GM04503 (cell line): ENCODE measurements at places on chromosomes 12 and 14.

- no peak for DNase-seq
Observed at GRCh38 chr12:107105410-107105703, 12.0 kb upstream of the CRY1 start.

- no peak for DNase-seq
Observed at GRCh38 chr14:79587875-79588274, 623.4 kb downstream of the DIO2 start.

- no peak for DNase-seq
Observed at GRCh38 chr12:48005001-48005749, 899 bp upstream of the COL2A1 start.

- DNase-seq = no peak
Observed at GRCh38 chr14:74841230-74842207, 34.4 kb downstream of the PROX2 start.

- no peak for DNase-seq
Observed at GRCh38 chr12:89760783-89761182, 52.1 kb upstream of the ATP2B1 start.

DNA sequence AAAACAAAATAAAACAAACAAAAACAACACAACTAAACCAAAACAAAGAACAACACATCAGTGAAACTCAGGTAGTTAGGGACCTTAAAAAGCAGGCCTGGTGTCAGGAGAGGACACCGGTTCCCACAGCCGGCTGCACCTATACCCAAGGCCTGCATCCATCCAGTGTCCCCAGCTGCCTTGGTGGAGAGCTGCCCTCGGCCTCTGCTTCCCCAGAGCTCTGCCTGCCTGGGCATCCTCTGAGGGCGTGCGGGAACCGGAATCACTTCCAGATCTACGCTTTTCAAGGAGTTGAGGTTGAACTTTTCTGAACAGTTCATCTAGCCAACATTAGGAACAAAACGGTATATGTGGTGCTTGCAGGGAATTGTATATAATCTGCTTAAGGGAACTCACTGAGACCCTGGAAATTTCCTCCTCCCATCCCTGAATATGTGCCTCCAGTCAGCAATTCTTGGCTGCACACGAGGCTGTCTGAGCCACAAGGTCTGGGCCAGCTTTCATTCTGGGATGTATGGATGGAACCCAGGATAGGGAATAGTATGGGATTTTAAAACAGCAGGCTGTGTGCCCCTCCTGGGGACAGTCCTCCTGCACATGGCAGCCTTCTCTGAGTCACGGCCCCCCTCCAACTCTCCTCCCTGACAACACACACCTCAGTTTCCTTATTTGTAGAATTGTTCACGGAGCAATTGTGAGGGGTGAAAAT lies 319.0 kb upstream of the RTL1 start:
- no peak for DNase-seq

GRCh38 chr14:85583380-85583779 lies 53.4 kb downstream of the FLRT2 start:
- no peak for DNase-seq

- peak; percentile 96 for DNase-seq
Observed at GRCh38 chr12:105257321-105257728, 21.4 kb upstream of the APPL2 start.

DNA sequence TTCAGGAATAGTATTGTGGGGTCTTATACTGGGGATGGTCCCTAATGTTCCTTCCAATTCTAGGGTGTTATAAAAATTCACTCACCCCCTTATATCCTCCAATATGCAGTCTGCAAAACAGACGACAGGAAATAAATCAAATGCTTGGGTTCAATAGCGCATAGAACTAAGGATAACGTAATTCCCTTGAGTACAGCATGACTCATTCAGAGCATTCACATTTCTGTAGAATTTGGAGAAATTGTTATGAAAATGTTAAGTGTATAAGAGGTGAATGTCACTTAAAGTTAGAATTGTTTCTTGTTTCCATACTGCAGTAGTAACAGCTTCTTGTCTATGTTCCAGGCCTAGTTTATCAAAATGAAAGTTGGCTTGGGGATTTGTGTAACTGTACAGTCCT lies 271.4 kb downstream of the RPS29 start:
- no peak for DNase-seq

- DNase-seq = no peak
Observed at GRCh38 chr12:92786045-92786444, 83.3 kb downstream of the PLEKHG7 start.

- no peak for DNase-seq
Observed at GRCh38 chr12:23810329-23810902, 139.1 kb downstream of the SOX5 start.

- DNase-seq = no peak
Observed at GRCh38 chr12:55065535-55065934, 45.8 kb downstream of the NEUROD4 start.

DNA sequence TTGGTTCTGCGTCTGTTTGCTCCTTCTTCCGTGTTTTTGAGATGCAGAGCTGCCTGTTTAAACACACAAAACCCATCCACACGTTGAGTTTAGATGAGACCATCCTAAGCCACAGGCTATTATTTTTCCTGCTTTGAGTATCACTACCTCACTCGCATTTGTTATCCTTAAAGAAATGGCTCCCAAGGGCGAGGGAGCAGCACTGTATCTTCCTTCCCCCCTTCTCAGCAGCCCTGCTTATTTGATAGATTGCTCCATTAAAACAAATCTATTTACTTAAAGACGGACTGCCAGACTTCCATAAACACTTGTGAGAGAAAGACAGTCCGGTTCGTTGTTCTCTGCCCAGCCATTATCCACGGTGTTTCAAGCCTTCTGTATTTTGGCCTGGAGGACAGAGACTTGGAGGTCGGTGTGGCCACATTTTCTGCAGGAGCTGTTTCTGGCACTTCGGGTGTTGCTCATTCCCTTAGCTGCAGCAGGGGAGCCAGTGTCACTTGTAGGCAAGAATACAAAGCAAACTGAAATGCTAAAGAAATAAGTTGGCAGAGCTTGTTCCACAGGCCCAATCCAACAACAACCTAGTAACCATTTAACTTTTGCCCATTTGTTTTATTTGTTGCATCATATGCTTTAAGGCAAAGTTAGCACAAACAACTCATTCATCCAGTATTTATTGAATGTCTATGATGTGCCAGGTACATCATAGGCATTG lies 275.4 kb downstream of the TTC6 start:
- DNase-seq = no peak

DNA sequence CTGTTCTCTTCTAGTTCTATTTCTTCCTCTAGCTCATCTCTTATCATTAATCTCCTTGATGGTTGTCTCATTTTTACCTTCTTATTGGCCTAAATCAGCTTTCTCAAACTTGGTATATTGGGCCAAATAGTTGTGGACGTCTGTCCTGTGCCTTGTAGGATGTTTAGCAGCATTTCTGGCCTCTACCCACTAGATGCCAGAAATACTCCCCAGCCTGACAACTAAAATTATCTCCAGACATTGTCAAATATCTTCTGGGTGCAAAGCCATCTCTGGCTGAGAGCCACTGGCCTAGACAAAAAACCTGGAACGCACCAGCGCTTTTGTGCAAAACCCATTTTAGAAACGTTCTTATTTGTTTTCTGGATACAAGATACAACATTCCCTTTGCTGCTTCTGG lies 38.8 kb upstream of the LRRC10 start:
- no peak for DNase-seq

- DNase-seq = no peak
Observed at GRCh38 chr14:72560331-72560730, 333.6 kb downstream of the DPF3 start.

- no peak for DNase-seq
Observed at GRCh38 chr14:60705100-60705499, 19.1 kb downstream of the SIX4 start.

- no peak for DNase-seq
Observed at GRCh38 chr14:104723651-104724406, at the start of gene ADSS1. TSS of gene ADSS1 (plus strand) at chr14:104724229. CDS start at chr14:104724271, 42 bp downstream.

DNA sequence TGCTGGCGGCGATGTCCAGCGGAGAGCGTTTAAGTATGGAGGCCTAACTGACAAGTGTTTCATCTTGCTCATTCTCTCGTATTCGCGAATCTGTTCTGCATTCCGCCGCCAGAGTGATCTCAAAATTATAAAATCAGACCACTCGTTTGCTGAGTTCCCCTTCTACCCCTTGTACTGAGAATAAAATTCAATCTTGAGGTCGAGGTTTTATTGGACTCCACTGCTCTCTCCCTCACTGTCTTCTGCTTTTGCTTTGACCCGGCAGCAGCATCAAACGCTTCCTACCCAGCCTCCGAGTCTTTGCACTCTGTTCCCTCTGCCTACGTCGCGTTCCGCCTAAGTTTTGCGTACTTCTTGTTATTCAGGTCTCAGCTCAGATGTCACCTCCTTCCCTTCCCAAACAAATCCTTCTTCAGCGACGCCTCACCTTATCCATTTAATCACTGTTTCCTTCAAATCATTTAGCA lies 462 bp downstream of the KNTC1 start:
- DNase-seq = no peak

GRCh38 chr12:108448246-108448645 lies 66.8 kb upstream of the FICD start:
- no peak for DNase-seq

DNA sequence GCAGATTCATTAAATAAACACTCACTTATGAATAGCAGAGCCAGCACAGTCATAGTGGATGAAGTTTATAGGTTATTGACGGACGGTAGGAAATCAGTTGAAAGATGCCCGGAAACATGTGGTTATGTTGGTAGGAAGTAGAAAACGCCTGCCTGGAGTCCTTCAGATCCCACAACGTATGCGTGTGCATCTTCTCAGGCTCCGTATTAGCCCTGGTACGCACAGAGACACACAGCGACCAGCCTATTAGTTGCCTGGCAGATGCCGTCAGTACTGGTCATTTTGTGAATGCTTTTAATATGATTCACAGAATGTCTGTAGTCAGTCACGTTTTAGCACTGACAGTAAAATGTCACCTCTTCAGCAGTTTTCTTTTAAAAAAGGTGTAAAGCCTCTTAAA lies 196.4 kb downstream of the RGS6 start:
- DNase-seq = no peak

DNA sequence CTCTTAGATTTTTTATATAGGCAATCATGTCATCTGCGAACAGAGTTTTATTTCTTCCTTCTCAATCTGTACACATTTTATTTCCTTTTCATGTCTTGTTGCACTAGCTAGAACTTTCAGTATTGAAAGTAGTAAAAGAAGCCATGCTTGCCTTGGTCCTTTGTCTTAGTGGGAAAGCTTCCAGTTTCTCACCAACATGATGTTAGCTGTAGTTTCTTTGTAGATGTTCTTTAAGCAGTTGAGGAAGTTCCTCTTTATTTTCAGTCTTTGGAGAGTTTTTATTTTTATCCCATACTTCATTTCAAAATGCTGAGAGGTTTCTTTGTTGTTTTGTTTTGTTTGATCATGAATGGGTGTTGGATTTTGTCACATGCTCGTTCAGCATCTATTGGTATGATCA lies 12.7 kb upstream of the RIMKLB start:
- DNase-seq = no peak

- DNase-seq = no peak
Observed at GRCh38 chr14:76780360-76780759, 19.1 kb downstream of the VASH1 start.

- DNase-seq = no peak
Observed at GRCh38 chr12:42673535-42673934, 84.0 kb upstream of the PRICKLE1 start.

DNA sequence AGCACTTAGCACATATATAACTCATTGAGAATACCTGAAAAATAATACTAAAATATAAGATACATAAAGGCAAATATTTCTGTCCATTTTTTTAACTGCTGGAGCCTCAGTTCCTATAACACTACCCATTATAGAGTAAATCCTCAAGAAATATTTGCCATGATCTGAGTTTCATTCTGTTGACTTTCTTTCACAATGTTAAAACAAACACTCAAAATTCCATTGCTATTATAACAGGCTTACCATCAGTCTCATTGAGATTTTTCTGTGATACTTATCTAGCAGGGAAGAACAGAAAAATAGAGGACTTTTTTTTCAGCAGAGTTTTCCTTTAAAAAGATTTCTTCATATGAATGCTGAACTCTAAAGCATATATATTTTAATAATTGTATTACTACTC lies 24.5 kb downstream of the LMO3 start:
- DNase-seq = no peak

DNA sequence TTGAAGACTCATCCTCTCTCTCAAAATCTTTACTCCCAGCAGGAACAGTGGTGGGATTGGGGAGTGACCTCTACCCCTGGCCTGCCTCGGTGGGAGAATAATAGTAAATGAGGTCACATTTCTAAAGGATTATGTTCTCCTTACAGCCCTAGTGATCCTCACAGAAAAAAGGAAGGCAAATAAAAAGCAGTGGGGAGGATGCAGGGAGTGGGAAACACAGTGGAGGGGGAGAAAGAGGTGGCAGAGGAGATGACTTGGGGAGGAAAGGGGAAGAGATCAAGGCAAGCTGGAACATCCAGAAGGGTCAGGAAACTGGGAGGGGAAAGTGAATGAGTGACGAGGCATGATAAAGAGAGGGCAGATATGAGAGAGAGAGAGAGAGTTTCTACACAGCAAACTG lies 8.3 kb upstream of the SYNDIG1L start:
- DNase-seq = no peak

GRCh38 chr14:95562892-95563685 lies 28.2 kb downstream of the GLRX5 start:
- no peak for DNase-seq

GRCh38 chr12:67107751-67108269 lies 161.3 kb upstream of the CAND1 start:
- no peak for DNase-seq

- no peak for DNase-seq
Observed at GRCh38 chr12:123064885-123065619, 84.6 kb downstream of the ARL6IP4 start.

- DNase-seq = no peak
Observed at GRCh38 chr14:89013098-89013504, 188.7 kb downstream of the TTC8 start.

DNA sequence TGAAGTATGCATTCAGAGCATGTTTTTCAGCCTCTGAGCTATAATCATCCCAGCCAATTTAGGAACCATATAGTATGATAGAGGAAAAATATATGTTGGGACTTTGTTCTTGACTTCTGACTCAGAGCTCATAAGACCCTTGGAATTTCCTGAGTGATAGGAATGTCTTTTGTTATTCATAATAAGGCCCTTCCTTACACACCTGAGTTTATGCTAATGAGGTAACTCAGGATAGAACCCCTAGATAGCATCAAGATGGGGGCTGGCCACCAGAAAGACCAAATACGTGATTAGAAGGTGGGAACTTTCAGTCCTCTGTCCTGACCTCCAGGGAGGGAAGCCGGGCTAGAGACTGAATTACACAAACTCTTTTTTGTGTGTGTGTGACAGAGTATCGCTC lies 32.4 kb upstream of the PLEK2 start:
- DNase-seq = no peak

DNA sequence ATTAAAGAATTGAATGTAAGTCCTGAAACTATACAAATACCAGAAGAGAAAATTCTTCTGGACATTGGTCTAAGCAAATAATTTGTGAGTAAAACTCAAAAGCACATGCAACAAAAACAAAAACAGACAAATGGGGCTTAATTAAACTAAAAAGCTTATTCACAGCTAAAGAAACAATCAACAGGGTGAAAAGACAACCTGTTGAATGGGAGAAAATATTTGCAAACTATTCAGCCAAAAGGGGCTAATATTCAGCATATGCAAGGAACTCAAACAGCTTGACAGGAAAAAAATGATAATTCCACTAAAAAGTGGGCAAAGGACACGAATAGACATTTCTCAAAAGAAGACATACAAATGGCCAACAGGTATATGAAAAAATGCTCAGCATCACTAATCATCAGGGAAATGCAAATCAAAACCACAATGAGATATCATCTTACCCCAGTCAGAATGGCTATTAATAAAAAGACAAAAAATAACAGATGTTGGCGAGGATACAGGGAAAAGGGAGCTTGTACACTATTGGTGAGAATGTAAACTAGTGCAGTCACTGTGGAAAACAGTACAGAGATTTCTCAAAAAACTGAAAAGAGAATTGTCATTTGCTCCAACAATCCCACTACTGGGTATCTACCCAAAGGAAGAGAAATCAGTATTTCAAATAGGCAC lies 177.5 kb upstream of the RTL1 start:
- DNase-seq = no peak
